Suprapubic skin (tissue), 4 donors: ENCODE measurements at places on chromosomes 16 and 17.
A peak's percentile ranks its signal among the peaks of the same experiment; 100 is the strongest.

GRCh38 chr17:27531469-27531961 lies 75.3 kb downstream of the KSR1 start:
- no peak for DNase-seq

DNA sequence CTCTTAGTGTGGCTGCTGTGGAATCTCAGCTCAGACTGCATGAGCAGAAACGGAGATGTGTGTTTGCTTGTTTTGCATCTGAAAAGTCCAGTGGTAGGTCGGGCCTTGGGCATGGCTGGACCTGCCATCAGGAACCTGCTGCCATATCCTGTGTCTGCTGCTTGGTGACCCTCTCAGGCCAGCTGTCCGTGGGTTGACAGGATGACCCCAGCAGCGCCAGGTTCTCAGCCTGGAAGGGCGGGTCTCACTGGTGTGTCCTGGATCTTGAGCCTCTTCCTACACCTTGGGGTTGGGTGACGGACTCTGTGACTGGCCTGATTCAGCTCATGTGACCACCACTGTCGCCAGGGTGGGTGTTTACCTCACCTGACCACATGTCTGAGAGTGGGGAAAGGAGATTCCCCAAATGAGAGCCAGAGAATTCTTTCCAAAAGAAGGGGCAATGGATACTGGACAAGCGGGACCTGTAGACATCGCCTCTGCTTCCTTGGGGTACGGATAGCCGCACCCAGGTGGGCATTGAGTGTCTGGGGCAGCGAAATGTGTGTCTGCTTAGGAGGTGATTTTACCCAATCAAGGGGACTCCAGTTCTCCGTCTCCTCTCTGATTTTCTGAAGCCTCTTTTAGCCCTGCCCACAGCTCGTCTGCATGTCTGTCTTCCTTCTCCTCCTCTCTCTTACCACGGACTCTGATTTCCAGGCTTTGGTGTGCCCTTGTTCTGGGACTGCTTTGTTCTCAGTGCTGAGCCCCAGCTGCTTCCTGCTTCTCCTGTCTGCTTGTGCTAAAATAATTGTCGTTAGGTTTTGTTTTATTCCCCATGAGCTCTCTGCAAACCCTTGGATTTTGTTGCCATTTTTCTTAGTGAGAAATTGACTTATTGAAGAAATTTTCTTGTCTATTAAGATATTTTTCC lies 399.7 kb downstream of the CPPED1 start:
- DNase-seq = peak; percentile 20

GRCh38 chr16:57966204-57966771 lies 4.6 kb downstream of the CNGB1 start:
- no peak for DNase-seq

DNA sequence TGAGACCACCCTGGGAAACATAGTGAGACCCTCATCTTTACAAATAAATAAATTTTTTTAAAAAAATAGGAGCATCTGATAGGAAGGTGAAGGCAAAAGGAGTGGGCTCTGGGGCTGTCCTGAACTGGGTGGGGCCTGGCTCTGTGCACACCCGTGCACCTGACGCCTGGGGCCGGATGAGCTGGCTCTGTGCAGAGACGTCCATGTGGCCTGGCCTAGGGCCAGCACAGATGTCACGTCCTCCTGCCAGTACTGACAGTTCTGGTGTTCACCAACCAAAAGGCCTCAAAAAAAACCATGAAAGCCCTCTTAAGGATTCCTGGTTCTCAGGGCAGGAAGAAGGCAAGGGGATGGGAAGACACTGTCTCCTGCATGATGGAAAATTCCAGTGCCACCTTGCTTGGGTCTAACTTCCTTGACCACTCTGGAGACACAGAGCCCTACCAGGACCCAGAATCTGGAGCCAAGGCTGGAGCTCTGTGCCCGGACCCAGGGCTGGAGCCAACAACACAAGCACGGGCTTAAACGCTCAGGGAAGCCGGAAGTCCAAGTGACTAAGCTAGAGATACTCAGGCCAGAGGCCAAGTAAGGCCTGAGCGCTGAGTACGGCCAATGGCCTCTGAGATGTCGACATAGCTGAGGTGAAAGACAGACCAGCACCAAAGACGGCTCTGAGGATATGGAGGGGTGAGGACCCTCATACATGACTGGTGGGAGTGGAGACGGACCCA lies 32.9 kb downstream of the COPRS start:
- no peak for DNase-seq

- DNase-seq = no peak
Measured at GRCh38 chr17:77716289-77716926, 242.1 kb upstream of the TNRC6C start.

- DNase-seq = no peak
Measured at GRCh38 chr16:80459331-80459777, 81.4 kb upstream of the DYNLRB2 start.

DNA sequence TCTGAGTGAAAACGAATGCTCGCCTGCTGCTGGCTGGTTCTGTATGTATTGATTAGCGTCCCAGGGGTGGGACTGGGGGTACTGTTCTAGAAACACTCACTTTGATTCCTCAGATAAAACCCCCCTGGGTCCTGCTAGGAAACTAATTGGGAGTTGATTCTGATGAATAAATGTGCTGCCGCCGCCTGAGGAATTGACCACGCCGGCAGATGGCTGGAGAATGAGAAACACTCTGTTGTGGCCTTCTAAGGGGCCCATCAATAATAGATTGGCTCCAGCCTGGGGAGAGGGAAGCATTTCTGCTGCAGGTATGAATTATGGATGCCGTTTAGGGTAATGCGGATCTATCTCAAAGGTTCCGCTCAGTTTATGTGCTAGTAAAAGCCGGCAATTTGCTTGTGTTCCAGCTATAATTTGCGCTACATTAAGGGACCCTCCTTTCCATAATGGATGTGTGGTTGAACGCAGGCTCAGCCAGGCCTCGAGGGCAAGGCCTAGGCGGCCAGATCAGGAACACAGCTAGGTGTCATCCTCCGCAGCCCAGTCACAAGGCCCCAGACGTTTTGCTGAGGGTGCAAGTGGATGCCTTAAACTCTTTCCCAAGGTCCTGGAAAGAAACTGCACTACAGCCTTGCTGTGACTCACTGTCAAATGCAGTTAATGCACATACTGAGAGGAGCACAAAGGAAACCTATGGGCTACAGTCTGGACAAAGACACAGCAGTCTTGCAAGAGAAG lies 132.2 kb upstream of the HS3ST2 start:
- no peak for DNase-seq

- no peak for DNase-seq
Measured at GRCh38 chr17:28133562-28133970, 91.1 kb downstream of the NLK start.

GRCh38 chr16:75139498-75139897 lies 8.8 kb upstream of the ZFP1 start:
- DNase-seq = no peak
